ENCODE measurements at places on chromosomes 11 and 22.

DNA sequence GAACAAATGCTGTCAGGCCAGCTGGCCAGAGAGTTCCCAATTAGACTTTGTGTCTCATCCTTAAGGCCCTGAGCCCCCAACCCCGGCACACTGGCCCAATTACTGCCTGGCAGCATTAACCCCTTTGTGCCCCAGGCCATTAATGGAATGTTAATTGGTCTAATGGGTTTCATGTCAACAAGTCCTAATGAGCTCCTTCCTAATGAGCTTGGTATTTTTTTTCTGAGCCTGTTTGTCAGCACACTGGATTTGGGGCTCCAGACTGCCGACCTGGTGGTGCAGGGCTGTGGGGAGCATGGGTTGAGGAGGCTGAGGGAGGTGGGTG is 148.8 kb downstream of the FEZ1 start:
- H3K4me3 ChIP-seq = no peak overlapping the region
- H3K4me1 ChIP-seq = peaks cover 3% of the 10 kb centered on the region
- H3K27ac ChIP-seq = no peak overlapping the region
- DNase-seq = no peak
- no peaks in the 10 kb centered on the region for H3K36me3 ChIP-seq

DNA sequence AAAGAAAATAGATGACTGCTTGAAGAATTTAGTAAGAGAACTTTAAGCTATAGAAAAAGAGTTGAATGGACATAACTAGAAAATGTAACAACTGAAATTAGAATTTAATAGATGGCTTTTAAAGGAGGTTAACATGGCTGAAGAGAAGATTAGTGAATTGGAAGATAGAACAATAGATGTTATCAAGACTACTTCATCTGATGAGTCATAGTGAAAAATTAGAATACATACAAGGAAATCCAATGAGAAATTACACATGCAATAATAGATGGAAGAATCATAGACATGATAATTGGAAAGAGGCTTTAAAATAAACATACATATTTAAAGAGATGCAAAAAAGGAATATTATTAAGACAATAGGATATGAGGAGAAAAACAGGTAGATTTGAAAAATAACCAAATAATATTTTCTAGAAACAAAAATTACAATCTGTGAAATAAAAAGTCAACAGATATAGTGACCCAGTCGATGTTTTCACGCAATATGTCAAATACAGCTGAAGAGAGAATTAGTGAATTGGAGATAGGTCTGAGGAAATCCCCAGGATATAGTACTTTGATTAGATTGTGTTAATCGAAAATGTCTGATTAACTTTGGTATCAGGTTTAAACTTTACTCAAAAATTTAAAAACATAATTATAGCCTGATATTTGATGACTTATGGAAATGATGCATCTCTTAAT is 28.2 kb downstream of the CAT start:
- no peak for DNase-seq
- H3K4me1 ChIP-seq = no peaks in the 10 kb centered on the region
- H3K27me3 ChIP-seq = no peaks in the 10 kb centered on the region
- H3K36me3 ChIP-seq = peaks cover 64% of the 10 kb centered on the region
- H3K4me3 ChIP-seq = no peak overlapping the region
- no peak overlapping the region for H3K27ac ChIP-seq

- H3K4me3 ChIP-seq = no peak overlapping the region
- no peak overlapping the region for H3K27ac ChIP-seq
- no peaks in the 10 kb centered on the region for H3K27me3 ChIP-seq
- DNase-seq = no peak
Measured at GRCh38 chr11:132072858-132073211, 702.4 kb downstream of the NTM start.

GRCh38 chr22:25182131-25183110 is 17.2 kb upstream of the CRYBB3 start:
- H3K27ac ChIP-seq = no peak overlapping the region
- H3K4me1 ChIP-seq = no peaks in the 10 kb centered on the region
- H3K36me3 ChIP-seq = no peaks in the 10 kb centered on the region
- no peaks in the 10 kb centered on the region for H3K27me3 ChIP-seq
- no peak overlapping the region for H3K4me3 ChIP-seq

DNA sequence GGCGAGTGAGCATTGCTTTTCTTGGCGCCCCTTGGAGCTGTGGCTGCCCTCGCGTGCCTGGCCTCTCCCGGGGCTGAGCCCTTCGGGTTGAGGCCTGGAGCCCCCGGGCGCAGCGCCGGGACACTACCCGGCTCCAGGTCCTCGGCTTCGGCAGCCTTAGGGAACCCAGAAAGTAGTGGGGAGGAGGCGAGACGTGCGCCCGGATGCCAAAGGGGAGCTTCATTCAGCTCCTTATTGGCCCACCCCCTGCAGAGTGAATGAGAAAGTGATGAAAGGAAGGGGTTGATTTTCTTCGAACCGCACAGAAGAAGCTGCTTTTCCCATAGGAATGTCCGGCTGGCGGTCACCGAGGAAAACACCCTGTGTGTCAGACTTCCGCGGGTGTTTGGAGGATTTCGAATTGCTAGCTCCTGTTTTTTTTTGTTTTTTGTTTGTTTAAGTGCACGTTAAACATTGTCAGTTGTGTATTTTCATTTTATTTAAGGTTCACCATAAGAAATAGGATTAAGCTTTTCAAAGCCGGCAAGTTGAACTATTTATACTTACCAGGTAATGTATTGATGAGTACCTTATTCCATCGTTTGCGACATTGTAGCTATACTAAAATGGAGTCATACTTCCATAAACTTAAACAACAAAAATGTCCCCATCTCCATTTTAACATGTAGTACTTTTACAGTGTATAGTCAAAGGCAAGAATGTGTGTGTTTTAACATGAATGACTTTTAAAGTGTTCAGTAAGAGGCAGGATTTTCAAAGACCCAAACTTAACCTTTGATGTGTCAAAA is 841 bp upstream of the EIF4G2 start:
- H3K27ac ChIP-seq = peak overlapping the region; percentile 99
- DNase-seq = peak; percentile 59

- no peaks in the 10 kb centered on the region for H3K36me3 ChIP-seq
- no peak for DNase-seq
- no peak overlapping the region for H3K27ac ChIP-seq
- H3K27me3 ChIP-seq = peaks cover 11% of the 10 kb centered on the region
- H3K4me3 ChIP-seq = no peak overlapping the region
Measured at GRCh38 chr11:65794570-65795510, 8.0 kb downstream of the OVOL1 start.

GRCh38 chr11:35968386-35969088 is 24.7 kb downstream of the LDLRAD3 start:
- no peaks in the 10 kb centered on the region for H3K36me3 ChIP-seq
- no peaks in the 10 kb centered on the region for H3K4me1 ChIP-seq
- no peak for DNase-seq
- no peak overlapping the region for H3K4me3 ChIP-seq

DNA sequence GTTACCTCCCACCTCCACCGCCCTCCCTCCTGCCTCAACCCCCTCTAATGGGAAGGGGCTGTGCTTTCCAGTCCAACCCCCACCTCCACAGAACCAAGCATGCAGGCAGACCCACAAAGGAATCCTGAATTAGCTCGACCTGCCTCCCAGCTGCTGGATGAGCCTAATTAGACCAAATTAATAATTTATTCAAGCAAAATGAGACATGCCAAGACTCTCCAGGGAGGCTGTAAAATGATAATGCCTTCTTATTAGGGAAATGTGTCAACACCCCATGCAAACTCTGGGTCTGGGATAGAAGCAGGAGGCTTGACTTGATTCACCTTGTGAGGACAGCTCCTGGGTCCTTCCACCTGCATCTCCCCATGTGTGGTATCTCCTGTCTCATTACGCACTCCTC is 59.4 kb upstream of the HMGXB4 start:
- DNase-seq = no peak
- no peak overlapping the region for H3K27ac ChIP-seq
- H3K27me3 ChIP-seq = peaks cover 22% of the 10 kb centered on the region
- H3K4me1 ChIP-seq = no peaks in the 10 kb centered on the region

DNA sequence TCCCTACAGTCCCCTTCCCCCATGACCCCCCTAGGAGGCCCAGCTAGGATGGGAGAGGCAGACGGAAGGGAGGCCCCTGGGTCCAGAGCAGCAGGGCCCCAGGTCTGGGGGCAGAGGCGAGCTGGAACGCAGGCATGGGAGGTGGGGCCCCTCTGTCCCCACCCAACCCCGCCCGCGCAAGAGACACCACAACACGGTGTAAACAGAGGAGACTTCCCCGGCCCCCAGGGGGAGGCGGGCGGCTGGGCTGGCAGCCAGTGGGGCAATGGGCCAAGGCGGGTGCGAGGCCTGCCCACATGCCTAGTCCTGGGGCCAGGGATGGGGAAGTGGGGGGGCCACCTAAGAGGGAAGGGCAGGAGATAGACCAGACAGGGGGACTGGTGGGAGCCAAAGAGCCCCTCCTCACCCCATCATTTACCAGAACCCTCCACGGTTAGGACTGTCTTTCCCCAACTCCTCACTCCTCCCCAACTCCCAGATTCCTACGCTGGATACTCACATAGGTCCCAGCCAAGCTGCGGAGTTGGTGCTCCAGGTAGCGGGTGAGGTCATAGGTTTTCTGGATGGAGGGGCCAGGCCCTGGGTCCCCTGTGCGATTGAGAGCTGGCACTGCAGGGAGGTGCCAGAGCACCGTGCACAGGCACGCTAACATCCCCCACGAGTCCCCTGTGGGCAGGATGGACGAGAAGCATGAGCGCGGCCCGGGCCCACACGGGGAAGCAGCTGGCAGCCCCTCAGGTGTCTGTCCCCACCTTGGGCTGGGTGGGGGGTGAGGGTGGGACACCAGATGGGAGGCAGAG is 6.2 kb downstream of the CLCF1 start:
- peaks cover 82% of the 10 kb centered on the region for H3K4me1 ChIP-seq
- H3K27me3 ChIP-seq = no peaks in the 10 kb centered on the region
- DNase-seq = no peak
- H3K4me3 ChIP-seq = no peak overlapping the region

GRCh38 chr11:8201644-8202365 is 33.0 kb upstream of the RIC3 start:
- DNase-seq = no peak
- H3K27me3 ChIP-seq = peaks cover 5% of the 10 kb centered on the region
- H3K4me1 ChIP-seq = peaks cover 5% of the 10 kb centered on the region

GRCh38 chr22:24801901-24802465 is 4.0 kb upstream of the SGSM1 start:
- peaks cover 27% of the 10 kb centered on the region for H3K4me1 ChIP-seq
- no peaks in the 10 kb centered on the region for H3K36me3 ChIP-seq
- peak; percentile 6 for DNase-seq

DNA sequence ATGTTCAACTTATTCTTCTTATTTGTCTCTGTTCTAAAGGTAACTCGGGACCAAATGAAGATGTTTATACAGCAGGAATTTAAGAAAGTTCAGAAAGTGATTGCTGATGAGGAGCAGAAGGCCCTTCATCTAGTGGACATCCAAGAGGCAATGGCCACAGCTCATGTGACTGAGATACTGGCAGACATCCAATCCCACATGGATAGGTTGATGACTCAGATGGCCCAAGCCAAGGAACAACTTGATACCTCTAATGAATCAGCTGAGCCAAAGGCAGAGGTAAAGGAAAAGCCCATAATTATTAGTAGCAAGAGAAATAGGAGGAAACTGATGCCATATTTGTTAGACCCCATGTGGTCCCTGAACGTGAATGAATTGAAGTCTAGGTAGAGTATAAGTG is 63.3 kb downstream of the TRIM44 start:
- H3K36me3 ChIP-seq = peaks cover 29% of the 10 kb centered on the region
- no peak for DNase-seq
- no peak overlapping the region for H3K4me3 ChIP-seq
- H3K4me1 ChIP-seq = no peaks in the 10 kb centered on the region
- H3K27me3 ChIP-seq = no peaks in the 10 kb centered on the region

DNA sequence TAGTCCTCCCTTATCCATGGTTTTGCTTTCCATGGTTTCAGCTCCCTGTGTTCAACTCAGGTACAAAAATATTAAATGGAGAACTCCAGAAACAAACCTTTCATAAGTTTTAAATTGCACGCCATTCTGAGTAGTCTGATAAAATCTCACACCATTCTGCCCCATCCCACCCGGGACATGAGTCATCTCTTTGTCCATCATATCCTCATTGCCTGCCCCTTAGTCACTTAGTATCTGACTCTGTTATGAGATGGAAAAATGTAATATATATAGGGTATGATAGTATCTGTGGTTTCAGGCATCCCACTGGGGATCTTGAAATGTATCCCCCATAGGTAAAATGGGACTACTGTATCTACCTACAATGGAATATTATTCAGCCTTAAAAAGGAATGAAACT is 35.5 kb upstream of the FGF3 start:
- DNase-seq = no peak
- H3K4me1 ChIP-seq = no peaks in the 10 kb centered on the region
- H3K27me3 ChIP-seq = peaks cover 4% of the 10 kb centered on the region
- H3K36me3 ChIP-seq = no peaks in the 10 kb centered on the region
- no peak overlapping the region for H3K27ac ChIP-seq

- no peak for DNase-seq
- H3K27ac ChIP-seq = no peak overlapping the region
- no peaks in the 10 kb centered on the region for H3K27me3 ChIP-seq
Measured at GRCh38 chr11:13221722-13222121, 55.9 kb upstream of the BMAL1 start.

DNA sequence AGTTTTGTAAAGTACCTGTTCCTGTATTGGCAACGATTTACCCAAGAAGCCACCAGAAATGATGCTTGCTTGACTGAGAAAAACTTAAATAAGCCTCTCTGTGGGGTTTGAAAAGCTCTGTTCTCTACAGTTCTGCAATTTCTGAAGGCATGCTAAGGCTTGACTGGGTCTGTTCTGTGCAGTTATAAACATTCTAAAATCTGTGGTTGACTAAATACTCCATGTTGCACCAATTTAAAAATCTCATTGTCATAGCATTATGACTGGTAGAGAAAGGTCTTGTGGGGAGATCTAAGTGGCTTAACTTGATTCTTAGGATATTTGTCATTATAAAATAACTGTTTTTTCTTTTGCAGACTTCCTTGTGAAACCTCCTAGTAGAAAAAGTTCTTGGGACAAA is 73.7 kb downstream of the MTMR3 start:
- H3K4me1 ChIP-seq = no peaks in the 10 kb centered on the region
- no peaks in the 10 kb centered on the region for H3K27me3 ChIP-seq
- DNase-seq = no peak
- H3K27ac ChIP-seq = no peak overlapping the region
- no peak overlapping the region for H3K4me3 ChIP-seq
- H3K36me3 ChIP-seq = peaks cover 5% of the 10 kb centered on the region

DNA sequence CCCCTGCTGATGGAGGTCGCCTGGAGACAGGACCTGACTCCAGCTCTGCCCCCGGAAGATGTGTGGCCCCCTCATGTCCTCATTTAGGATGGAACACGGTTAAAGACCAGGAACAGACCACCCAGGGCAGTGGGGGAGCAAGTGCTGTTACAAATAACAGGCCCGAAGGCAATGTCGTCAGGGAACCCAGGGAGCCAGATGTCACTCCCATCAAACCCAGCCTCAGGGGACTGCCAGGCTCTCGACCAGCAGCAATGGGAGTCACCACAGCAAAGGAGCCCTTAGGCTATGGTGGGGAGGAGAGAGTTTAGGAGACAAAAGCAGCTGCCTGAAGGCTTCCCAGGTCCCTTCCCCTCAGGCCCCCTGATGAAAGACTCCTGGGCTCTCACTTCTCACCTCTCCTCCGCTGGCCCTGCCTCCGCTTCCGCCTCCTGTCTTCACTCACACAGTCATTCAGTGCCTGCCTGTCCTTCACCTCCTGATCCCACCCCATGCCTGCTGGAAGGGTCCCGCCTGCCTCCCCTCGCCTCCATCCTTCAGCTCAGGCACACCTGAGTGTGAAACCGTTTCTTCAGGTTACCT is 4.4 kb downstream of the RPS19BP1 start:
- peak overlapping the region; percentile 25 for H3K27ac ChIP-seq
- no peaks in the 10 kb centered on the region for H3K27me3 ChIP-seq
- H3K4me3 ChIP-seq = no peak overlapping the region
- H3K4me1 ChIP-seq = peaks cover 89% of the 10 kb centered on the region
